Uterus (tissue), 4 donors: ENCODE measurements at places on chromosomes 4 and X.

DNA sequence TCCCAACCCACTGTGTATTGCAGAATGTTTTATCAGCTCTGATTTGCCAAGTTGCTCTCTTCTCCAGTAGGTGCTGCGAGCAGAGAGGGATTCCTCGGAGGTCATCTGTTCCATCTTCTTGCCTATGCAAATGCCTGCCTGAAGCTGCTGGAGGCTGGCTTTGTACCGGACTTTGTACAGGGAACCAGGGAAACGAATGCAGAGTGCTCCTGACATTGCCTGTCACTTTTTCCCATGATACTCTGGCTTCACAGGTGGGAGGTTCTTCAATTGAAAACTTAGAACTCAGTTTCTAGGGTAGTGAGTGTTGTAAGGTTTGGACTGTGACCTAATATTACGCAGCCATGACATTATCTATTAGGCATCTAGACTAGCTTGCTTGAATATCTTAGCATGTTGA lies 24.9 kb downstream of the AR start:
- no peak for DNase-seq

DNA sequence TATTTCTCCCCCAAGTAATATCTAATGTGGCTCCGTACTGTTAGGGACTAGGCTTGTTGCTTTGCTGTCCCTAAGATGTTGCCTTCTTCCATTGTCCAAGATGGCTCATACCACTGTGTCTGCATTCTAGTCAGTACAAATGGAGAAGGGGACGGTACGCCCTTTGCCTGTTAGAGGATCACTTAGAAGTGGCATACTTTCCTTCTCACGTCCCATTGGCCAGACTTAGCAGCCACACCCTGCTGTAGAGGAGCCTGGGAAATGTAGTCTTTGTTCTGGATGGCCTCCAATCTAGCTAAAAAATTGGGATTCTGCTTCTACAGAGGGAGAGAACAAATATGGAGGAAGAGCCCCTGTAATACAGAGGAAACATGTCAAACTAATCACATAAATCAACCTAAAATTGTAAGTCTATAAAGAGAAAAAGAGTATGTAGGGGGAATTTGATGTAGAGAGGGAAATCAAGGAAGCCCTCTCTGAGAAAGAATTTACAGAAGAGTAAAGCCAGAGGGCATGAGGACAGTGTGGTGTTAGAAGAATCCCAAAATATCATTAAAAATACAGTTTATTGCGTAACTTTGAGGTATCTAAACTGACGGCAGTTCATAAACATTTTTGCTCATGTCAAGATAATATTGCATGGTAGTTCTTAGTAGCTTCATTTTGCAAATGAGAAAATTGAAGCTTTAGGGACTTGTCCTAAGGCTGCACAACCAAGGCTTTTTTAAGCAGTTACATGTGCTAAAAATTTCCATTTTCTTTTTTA lies 15.1 kb downstream of the PRIMPOL start:
- no peak for DNase-seq

DNA sequence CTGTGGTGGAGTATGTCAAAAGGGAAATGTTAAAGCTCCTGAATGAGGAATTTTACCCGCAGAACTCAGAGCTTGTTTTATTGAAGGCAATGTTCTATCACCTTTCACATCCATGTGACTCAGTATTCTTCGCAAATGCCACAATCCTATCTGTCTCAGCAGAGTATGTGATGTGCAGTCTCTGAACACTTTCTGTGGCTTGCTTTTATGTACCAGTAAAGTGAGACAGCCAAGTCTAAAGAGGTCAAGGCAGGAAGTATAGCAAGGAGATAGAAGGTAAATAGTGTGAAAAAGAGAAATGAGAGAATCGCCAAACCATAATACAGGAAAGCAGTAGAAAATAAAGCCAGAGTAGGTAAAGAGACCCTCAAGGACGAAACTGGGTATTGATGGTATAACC lies 515.8 kb downstream of the RAB28 start:
- no peak for DNase-seq

GRCh38 chr4:174437324-174437723 lies 85.0 kb downstream of the HPGD start:
- no peak for DNase-seq

DNA sequence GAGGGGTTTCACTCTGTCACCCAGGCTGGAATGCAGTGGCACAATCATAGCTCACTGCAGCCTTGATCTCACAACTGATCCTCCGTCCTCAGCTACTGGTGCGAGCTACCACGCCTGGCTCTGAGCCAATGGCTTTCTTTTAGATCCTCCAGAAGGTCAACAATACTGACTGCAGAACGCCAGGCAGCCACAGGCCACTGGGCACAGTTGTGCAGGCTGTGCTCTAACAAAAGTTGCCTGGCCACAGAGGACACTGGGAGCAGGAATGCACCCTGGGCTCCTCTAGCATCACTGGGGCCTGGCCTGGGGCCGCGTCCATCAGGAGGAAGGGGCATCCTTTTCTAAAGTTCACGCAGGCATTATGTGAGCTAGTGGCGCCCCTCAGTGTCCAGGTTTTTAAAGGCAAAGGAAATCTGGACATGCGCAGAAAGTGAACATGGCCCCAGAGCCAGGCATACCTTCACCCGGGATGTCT lies 14.9 kb upstream of the PORCN start:
- DNase-seq, result no peak

DNA sequence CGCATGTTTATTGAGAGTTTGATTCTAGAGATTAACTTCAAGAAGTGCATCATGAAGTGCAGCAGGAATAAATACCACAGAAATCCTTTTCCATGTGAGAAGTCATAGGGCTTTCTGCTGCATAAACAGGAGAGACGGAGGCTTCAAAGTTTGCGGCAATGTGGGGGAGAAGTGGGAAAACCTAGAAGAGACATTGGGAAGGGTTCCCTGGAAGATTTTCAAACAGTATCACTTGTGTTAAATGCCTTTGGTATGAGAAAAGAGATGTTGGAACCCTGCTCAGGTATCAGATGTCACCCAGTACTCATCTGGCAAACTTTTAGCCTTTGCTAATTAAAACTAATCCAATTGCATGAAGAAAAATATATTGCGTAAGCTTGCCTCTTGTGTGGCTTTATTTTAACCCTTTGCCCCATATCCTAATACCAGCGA lies 15.4 kb downstream of the NHS start:
- no peak for DNase-seq

- DNase-seq, result no peak
These were observed 37.0 kb downstream of the NPY5R start for GRCh38 chr4:163380703-163381102.

DNA sequence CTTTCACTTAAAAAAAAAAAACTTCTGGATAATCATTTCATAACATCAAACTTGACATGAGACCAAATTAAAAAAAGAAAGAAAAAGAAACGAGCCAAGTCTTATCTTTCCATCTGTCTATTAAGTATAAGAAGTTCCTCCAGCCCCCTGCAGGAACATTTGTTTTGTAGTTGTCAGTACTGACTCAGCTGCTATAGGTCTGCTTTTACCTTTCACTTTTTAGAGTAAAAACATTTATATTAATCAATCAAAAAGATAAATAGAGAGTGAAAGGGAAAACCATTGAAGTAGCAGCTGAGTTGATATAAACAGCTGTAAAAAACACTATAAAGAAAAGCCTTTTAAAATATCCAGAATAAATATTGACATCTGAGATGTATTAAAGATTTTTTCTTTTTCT lies 46.1 kb downstream of the CCDC158 start:
- DNase-seq, result no peak

DNA sequence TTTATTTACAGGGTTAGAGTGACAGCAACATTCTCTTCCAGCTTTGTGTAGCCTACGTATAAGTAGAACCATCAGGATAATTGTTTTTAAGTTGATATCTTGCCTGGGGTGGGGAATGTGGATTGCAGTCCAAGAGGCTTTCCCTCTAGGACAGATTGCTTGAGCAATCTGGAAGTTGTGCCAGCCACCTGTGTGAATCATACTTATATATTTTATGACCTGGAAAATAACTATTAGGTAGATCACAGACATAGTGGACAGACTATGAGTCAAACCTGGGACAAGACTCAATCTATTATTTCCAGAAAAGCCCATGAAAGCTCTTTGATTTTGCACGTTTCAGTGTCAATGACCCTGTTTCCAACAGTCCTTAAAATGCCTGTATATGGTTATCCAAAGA lies 98.9 kb downstream of the TLL1 start:
- no peak for DNase-seq

DNA sequence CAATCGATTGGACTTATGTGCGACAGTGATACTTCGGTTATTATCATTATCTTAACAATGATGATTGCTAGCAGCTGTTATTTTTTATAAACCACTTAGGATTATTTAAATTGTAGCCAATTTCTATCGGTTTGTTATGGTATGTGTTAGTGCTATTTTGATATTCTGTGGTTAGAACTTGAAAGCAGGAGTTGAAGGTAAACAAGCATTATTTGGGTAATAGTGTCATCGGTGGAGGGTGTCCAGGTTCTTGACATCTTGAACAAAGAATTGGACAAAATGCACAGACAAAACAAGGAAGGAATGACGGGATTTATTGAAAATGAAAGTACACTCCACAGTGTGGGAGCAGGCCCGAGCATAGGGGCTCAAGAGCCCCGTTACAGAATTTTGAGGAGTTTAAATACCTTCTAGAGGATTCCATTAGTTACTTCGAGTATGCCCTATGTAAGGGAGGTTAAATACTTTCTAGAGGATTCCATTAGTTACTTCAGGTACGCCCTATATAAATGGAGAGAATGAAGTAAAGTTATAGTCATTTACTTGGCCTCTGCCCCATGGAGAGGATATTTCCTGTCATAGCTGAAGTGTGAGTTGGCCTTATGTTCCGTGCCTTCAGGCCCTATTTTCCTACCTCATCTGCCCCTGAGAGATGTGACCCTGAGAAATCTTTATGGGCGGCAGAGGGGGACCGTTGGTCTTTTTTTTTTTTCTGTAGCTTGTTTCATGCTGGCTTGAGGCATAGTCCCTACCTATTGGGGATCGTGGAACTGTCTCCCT lies 13.1 kb downstream of the MOB1B start:
- DNase-seq, result no peak
